ENCODE measurements at places on chromosomes 1 and 21.

DNA sequence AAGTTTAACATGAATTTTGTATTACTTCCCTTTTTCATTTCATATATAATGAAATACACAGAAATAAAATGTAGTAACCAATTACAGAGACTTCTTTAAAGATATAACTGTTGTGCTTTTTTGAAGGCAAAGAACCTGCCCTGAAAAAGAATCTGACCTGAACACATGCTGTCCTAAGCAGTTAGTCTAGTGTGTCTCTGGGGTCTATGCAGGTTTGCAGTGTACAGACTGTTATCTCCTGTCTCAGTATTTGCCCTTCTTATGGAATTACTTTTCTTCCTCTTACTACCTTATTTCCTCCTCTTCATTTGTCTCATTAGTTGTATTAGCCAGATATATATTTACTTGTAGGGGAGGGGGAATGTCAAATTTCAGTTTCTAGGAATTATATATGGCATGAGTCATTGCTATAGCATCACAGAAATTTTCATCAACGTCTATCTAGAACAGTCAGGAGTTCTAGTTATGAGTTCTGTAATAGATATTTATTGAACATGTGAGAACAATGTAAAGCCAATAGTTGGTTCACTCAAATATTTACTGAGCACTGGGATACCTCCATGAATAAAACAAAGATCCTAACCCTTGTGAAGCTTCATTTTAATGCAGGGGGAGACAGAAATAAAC, 28.4 kb upstream of the PLEKHO1 start:
- no peak for DNase-seq

GRCh38 chr1:243848165-243848857, 1.7 kb downstream of the AKT3 start:
- DNase-seq, result no peak

DNA sequence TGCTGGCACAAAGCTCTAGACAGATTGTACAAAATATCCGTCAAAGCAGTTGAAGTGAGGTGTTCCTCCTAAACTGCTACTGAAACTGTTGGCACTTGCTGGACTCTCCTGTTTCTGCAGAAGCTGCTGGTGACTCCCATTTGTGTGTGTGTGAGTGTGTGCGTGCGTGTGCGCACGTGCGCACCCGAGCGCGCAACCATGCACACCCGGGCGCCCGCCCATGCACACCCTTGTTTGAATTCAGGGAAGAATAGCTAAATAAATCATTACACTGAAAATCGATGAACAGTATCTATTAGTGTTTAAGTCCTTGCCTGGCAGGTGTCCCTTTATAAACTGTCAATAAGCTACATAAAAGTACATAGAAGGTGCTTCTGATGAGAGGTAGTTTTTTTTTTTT, 156.4 kb upstream of the B3GALT2 start:
- DNase-seq, result no peak

- DNase-seq, result no peak
Measured at GRCh38 chr21:40652436-40652835, 194.5 kb downstream of the DSCAM start.

DNA sequence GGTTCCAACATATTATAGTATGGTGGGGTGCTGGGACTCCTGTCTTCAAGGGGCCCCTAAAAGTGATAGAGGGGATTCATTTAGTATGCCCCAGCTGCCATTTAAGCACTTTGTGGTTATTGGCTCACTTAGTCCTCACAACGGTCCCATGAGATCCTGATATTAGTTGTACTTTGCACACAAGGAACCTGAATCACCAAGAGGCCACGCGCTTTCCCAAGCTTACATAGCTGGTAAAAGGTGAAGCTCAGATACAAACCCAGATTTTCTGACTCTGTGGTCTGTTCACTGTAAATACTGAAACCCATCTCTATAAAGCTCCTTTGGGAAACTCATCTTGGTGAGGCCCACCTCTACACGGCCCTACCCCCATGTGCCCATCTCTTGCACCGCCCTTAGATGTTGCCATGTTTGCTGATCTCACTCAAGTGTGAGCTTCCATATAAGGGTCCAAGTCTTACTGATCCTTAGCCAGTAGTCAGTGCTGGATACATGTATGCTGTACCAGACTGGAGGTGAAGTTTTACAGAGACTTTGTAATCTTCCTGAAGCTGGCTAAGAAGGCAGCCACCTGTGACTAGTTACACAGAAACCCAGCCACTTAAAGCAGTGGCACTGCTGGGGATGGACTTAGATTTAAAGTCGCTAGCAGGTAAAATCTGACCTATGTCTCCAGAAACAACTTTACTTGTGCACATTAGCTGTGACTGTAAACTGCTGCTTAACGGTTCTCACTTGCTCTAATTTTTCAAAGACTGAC, 124.4 kb upstream of the HOOK1 start:
- DNase-seq, result no peak

- DNase-seq, result no peak
Measured at GRCh38 chr1:103459346-103459745, 66.2 kb upstream of the RNPC3 start.

- no peak for DNase-seq
Measured at GRCh38 chr1:64588876-64589275, 118.9 kb downstream of the CACHD1 start.

DNA sequence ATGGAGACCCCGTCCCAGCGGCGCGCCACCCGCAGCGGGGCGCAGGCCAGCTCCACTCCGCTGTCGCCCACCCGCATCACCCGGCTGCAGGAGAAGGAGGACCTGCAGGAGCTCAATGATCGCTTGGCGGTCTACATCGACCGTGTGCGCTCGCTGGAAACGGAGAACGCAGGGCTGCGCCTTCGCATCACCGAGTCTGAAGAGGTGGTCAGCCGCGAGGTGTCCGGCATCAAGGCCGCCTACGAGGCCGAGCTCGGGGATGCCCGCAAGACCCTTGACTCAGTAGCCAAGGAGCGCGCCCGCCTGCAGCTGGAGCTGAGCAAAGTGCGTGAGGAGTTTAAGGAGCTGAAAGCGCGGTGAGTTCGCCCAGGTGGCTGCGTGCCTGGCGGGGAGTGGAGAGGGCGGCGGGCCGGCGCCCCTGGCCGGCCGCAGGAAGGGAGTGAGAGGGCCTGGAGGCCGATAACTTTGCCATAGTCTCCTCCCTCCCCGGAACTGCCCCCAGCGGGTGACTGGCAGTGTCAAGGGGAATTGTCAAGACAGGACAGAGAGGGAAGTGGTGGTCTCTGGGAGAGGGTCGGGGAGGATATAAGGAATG, 505 bp downstream of the LMNA start:
- DNase-seq, result no peak

DNA sequence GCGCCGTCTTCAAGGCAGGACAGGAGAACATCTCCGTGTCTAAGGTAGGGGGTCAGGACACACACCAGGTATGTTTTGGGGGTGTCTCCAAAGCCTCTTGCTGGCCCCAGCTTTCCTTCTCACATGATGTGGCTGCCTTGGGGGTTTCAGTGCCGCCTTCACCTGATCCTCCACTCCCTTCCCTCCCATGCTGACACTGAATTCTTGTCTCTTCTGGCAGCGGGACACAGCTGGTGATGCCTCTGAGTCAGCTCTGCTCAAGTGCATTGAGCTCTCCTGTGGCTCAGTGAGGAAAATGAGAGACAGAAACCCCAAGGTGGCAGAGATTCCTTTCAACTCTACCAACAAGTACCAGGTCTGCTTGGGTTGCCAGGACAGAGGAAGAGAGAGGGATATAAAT, 13.5 kb downstream of the ATP1A2 start:
- DNase-seq, result no peak

All from activated T-cell treated with anti-CD3 and anti-CD28 coated beads for 1 hour (primary cell).